CD4-positive, alpha-beta T cell treated with Interleukin-15 for 4 hours (primary cell): ENCODE measurements at places on chromosomes 7 and 10.

- DNase-seq: no peak
Measured at GRCh38 chr7:6279937-6280336, 7.5 kb upstream of the CYTH3 start.

GRCh38 chr7:144824360-144824759 lies 11.5 kb downstream of the TPK1 start:
- DNase-seq: no peak

GRCh38 chr7:1232623-1233332 lies at the start of gene UNCX:
TSS of gene UNCX (plus strand) at chr7:1232872. CDS start at chr7:1233018, 146 bp downstream.
- DNase-seq: no peak

DNA sequence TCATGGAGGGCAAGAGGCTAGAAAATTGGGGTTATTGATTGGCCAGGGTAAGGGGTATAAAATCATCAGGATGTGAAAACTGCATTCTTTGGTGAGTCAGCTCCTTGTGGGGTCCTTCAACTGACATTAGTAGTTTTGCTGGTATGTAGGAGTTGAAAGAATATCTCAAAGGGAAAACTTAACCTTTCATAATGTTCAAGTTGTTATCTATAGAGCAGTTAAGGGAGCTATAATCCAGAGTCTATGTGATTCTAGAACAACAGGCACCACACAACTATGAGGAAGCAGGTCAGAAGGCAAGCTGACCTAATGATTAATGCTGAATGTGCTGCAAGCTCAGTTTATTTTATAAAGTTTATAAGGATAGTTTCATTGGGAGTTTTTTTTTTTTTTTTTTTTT lies 13.7 kb downstream of the PRPS1L1 start:
- DNase-seq: no peak

- no peak for DNase-seq
Measured at GRCh38 chr7:51368334-51368733, 51.7 kb upstream of the COBL start.

DNA sequence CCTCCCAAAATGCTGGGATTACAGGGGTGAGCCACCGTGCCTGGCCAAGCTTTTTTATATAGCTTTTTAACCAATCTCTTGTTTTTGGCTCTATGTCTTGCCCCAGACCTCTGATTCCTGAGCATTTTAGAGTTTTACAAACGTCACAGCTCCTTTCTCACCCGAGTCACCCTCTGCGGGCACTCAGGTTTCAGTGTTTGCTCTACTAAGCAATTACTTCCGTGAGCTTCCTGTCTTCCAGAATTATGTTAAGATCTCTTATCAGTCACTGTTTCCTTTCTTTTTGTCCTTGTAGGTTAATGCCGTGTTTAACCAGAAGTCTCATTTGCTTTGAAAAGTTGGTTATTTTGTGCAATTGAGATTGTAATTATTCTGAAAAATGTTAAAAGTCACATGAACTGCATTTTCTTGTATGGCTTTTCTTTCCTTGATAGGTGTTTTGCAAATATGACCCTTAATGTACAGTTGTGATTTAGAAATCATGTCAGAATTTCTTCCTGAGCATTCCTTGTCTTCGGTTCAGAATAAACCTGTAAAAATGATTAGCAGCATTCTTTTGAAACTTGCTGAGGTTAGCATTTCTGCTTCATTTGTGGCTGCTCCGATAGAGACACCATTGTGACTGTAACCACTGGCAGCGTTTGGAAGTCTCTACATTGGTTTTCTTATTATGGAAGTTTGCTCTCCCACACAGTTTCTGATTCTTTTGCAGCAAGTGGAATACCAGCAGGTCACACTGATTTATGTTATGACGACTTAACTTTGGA lies 4.5 kb upstream of the HKDC1 start:
- DNase-seq: peak; percentile 18

GRCh38 chr7:55468495-55468894 lies 103.4 kb downstream of the LANCL2 start:
- no peak for DNase-seq

- no peak for DNase-seq
Measured at GRCh38 chr7:101066141-101066832, 19.0 kb upstream of the TRIM56 start.
